ENCODE measurements at places on chromosomes 6 and 20.

DNA sequence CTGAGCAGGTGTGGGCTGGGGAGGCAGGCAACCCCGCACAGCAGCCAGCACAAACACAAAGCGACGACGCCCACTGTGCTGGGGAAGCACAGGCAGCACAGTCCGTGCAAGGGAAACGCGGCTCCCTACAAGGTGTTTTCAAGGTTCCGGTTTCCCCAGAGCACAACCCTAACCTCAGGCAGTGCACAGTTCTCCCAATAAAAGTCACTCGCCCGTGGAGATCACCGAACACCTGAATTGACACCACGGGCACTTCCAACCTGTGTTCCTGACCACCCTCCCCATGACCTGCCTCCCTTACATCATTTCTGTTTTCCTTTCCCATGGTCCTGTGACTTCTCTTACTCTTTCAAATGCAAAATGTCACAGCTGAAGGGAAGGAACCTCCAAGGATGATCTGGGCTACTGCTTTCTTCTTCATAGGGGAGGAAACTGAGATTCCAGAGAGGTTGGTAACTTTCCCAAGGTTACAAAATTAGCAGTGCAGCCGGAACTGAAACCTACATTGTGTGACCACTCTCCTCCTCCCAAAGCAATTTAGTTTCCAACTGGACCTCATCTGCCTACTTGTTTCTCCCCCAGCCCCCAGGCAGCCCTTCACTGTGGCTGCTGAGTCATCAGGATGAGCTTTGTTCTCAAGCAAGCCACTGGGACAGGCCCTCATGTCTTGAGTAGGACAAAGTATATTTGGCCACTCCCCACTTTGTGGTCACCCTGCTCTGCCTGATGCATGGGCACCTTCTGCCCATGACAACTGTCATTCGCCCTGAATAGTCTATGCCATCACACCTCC is 125.3 kb downstream of the ATXN1 start:
- no peak for DNase-seq

GRCh38 chr6:122995921-122996793 is at the start of gene CLVS2:
TSS of gene CLVS2 (plus strand) at chr6:122996235. CDS start at chr6:122997778, 1,543 bp downstream.
- no peak for DNase-seq

DNA sequence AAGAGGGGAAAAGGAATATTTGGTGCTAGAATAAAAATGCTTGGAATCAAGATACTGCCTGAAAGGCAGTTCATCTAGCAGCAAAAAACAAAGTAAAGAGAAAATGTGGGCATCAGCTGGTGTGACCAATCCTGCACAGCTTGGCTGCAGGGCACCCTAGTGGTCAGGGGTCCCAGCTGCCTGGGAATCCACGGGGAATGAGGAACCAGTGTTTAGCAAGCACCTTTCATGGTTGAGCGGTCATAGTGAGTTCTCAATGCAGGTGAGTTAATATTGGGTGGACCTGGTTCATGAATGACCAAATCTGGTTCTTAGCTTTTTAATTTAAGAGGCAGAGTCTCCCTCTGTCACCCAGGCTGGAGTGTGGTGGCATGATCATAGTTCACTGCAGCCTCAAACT is 53.3 kb downstream of the CAP2 start:
- DNase-seq, result no peak

DNA sequence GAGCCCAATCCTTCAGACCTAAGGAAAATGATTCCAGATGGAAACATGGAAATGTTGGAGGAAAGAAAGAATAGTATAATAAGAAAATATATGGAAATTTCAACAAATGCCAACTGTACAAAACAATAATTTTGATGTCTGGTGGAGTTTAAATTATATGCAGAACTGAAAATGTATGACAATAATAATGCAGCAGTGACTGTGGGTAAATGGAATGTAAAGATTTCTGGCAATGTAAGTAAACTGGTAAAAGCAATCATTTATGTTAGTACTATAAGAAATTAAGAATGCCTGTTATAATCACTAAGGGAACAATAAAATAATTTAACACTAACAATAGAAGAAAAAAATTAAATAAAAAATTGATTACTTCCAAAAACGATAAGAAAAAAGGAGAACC is 89.0 kb downstream of the EDN1 start:
- no peak for DNase-seq

GRCh38 chr20:48776306-48776705 is 51.5 kb downstream of the PREX1 start:
- DNase-seq, result no peak

DNA sequence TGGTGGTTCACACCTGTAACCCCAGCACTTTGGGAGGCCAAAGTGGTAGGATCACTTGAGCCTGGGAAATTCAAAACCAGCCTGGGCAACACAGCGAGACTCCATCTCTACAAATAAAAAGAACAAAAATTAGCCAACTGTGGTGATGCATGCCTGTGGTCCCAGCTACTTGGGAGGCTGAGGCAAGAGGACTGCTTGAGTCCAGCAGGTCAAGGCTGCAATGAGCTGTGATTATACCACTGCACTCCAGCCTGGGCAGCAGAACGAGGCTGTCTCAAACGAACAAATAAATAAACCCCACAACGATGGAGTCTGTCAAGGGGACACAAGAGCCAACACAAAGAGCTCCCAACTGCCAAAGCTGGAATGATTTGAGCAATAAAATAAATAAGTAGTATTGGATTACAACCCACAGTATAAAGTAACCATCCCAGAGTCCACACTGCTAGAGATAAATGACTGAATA is 13.5 kb downstream of the ZMYND8 start:
- no peak for DNase-seq

- no peak for DNase-seq
Measured at GRCh38 chr20:40521962-40522361, 167.1 kb downstream of the MAFB start.
